ENCODE measurements at places on chromosomes 2 and 18.

DNA sequence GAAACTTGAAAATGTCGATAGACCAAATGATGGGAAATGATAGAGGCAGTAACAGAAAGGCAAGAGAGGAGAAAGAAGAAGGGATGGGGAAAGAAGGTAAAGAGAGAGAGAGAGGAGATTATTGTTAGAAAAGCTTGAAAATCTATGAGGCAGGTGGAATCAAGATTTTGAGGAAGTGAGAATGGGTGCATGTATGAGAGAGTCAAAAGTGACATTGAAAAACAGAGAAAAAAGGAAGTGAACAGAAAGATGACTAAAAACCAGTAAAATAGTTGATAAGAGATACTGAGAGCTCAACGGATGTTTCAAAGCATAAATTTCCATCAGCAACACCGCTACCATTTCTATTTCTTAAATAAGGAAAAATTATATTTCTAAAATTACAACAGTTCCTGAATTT lies 327.4 kb upstream of the CWC22 start:
- peak; percentile 81 for DNase-seq

- no peak for DNase-seq
Observed at GRCh38 chr2:143355870-143356269, 226.7 kb downstream of the ARHGAP15 start.

GRCh38 chr2:138723196-138723987 lies 56.8 kb downstream of the NXPH2 start:
- DNase-seq: no peak

- DNase-seq: no peak
Observed at GRCh38 chr2:63874204-63875130, 32.8 kb downstream of the UGP2 start.

DNA sequence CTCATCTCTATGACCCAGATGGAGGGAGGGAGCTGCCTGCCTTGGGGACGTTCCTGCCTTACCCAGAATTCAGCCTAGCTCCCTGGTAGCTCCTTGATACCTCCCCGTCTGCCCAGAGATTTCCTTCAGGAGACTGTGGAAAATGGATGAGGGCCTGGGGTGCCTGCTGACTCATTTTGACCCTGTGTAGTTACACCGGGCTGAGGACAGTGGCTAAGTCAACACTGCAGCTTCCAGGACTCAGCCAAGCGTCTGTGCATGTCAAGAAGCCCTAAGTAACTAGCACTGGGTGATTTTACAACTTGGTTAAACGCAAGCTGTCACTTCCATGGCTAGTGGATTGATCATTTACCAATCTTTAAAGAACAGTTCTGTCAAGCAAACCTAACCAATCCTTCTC lies 23.3 kb upstream of the EPAS1 start:
- no peak for DNase-seq

DNA sequence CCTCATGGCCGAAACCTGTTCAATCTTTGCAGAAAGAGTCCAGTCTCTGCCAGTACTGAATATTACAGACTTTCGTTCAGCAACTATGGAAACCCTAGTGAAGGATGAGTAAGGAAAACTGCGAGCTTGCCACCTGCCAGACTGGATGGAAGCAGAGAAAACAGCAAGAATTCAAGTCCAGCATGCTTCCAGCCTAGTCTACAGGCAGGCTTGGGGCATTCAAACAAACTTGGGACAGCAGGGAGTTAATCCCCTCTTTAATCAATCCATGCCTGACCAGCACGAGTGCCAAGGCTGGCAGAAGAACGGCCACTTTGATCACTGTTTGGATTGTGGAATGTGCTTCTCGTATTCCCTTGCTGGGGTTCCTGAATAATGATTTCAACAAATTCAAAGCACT lies 145.2 kb downstream of the EPHA4 start:
- DNase-seq: no peak

DNA sequence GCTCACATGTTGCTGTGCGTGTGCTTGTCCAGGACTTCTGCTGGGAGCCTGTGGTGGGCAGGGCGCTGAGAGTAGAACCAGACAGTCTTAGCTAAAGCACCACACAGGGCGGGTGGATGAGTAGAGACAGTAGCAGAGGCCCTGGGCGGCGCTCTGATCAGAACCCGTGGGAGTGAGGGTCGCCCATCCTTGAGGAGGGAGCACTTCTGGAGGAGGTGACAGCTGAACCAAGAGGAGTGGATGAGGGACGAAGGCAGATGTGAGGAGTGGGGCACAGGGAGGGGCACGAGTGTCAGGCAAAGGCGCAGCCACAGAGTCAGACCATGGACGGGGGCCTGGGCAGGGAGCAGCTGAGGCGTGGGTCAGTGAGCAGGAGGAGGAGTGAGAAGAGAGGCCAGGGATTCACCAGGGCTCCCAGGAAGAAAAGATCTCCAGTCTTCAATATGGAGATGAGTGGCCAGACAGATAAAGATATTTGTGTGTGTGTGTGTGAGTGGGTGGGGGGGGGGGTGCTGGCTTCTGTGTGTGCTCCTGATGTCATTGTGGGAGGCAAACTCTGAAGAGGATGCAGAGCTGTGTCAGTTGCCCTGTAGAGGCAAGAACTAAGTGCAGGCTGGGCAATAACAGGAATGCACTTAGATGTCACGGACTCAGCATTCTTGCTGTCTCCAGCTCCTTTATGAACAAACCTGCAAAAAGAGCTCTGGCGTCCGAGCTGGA lies 79.6 kb downstream of the TPO start:
- no peak for DNase-seq

DNA sequence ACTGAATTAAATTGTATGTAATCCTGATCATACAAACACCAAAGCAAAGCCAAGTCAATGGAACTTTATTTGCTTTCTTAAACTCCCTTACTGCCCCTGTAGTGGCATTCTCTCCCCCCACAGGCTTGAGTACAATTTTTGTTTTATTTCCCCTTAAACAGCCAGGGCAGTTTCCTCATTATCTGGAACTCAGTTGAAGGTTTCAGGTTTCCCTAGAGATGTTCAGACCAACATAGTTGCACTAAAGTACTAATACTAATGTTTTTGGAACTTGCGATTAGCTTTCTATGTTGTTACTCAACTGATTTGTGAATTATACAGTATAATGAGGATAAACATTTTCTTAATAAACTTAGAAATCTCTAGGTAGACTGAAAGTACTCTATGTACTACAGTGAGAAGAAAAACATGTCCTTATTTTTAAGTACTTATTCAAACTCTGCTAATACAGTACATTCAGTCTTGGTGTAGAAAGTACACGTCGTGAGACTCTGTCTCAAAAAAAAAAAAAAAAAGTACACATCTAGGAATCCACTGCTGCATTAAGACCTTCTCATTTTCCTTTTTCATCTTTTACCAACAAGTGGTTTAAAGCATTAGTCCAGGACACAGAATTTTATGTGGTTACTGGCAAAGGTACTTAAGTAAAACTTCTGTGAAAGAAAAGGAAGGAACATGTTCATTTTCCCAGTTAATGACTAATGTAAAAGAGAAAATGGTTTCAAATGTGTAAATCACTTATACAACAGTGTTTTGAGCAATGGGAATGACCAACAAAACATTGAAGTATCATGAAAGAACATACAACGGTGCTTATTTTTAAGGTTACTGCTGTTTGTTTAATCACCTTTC lies 209.5 kb upstream of the SMAD7 start:
- DNase-seq: no peak

- DNase-seq: no peak
Observed at GRCh38 chr18:59876310-59876626, 23.5 kb upstream of the PMAIP1 start.

DNA sequence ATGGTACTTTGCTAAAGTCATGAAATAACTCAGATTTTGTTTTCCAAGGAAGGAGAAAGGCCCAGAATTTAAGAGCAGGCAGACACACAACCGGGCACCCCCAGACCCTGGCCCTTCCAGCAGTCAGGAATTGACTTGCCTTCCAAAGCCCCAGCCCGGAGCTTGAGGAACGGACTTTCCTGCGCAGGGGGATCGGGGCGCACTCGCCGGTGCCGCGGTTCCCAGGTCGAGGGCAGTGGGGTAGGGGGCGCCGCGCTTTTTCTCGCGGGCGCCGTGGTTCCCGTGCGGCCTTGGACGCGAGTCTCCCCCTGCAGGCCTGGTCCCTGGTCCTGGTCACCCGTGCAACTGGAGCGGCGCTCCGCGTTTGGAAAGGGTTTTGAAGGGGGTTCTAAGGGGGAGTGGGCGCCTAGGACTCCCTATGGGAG lies 1.2 kb downstream of the ZNF236 start:
- DNase-seq: peak; percentile 53

GRCh38 chr18:32771169-32771751 lies 1.6 kb downstream of the KLHL14 start:
- DNase-seq: peak; percentile 48

DNA sequence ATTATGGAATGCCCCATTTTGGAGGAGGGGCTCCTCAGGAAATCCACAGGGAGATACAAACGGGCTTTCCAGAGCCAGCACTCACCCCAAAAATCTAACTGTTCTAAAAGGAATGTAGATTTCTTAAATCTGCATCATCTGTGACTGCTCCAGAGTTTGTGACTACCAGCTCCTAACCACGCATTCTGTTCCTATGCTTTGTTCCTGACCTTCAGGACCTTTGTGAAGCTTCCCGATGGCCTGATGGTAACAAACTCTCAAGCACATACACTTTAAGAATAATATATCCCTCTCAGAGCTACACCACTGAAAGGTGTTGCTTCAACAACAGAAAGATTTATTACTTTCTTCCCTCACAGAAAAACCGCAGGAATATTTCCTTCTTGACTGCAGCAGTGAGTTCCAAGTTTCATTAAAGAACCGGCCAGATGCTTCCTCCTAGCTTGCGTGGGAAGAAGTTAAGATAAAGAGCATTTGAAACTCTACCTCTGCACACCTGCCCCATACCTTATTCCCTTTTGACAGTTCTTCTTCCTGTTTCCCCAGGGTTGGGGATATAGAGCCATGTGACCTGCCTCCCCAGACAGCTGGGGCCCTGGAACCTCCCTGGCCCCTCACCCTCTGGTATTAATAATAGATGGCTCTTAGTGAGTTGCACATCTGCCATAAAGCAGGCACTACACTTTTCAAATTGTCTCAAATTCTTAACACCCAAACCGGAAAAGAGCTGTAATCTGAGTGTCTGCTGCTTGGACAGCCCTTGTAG lies 40.2 kb upstream of the EML4 start:
- DNase-seq: peak; percentile 58

DNA sequence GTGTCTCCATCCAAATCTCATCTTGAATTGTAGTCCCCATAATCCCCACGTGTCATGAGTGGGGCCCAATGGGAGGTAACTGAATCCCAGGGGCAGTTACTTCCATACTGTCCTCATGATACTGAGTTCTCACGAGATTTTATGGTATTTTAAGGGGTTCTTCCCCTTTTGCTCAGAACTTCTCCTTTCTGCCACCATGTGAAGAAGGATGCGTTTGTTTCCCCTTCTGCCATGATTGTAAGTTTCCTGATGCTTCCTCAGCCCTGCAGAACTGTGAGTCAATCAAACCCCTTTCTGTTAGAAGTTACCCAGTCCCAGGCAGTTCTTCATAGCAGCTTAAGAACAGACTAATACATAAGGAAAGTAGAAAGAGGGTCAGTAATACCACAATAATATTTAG lies 480.4 kb downstream of the KCNJ3 start:
- peak; percentile 7 for DNase-seq

DNA sequence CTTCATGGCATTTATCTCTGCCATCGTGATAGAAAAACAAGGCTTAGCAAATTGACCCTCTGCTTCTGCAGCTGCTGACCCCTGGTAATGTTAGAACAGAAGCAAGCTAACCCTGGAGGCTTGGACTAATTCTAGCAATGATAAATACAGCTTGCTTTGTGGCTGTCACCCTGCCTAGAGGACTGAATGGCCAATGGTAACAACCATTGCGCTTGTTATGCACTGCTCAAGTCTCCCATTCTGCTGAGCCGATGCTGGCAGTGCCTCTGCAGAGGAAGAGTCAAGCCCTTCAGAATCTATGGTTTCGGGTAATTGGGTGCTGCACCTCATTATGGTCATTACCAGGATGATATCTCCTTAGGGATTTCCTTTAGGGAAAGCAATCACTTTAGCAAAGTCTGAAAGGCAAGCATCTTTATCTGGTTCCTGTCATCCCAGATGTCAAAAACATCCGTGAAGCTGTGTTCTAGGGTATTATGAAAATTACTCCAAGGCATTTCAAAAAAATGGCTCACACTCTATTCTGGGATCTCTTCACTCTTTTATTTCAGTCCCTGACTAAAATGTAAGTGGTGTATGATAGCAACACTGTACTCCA lies 186.8 kb upstream of the DLGAP1 start:
- no peak for DNase-seq

DNA sequence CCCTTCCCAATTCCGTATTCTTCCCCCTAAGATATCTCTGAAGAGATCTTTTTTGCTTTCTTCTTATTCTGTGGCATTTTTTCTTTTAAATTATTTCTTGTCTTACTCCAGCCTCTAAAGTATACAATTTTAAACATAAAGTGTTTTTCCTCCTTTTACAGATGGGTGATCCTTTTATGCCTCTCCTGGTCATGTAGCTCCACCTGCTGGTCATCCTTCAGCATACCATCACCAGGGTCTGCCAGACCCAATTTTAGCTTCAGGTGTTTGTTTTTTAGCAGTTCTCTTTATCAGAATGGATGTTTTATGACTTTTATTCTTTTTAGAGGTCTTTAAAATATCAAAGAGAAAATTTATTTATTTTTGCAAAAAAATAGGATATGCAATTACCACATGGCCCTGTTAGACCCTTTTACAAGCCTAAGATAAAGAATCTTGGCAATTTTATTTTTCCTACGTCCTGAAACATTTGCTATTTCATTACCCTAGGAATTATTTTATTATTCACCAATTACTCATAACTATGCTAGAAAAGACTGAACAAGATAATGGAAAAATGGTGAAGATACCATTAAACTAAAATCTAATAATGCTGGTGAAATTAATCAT lies 55.5 kb downstream of the PIGN start:
- DNase-seq: peak; percentile 50

DNA sequence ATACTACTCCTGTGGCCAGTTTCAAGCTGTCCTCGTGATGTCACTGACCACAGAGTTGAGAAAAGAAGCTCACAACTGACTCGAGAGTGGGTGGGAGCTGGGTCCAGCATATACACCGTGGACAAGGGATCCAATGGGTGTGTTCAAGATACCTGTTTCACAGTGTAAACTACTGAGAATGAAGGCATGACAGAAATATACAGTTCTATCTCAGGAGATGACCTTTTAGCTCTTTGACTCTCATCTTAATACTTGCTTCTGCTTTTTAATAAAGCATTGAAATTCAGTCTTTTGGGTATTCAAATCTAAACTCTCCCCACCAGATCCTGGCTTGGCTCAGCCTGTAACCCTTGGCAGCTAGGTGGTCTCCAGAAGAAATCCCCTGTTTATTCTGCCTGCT lies 130.1 kb downstream of the MAP2 start:
- DNase-seq: no peak

GRCh38 chr18:48813321-48813720 lies 137.4 kb downstream of the SMAD7 start:
- DNase-seq: no peak

DNA sequence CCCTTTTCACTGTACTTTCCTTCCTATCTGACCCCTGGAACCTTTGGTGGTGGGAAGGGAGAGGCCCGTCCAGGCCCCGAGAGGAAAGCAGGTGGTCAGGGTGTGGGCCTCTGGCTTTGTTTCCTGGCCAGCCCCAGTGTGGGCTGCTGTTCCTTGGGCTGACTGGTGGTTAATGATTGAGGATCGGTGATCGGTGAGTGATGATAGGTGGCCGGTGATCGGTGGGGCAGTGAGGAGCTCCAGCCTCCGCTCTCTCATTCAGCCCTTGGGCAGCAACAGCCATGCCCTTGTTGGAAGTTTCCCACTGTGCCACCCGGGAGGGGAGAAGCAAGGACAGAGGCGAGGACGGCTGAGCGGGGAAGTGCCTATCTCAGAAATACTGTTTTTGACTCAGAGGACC lies 7.3 kb downstream of the ACKR3 start:
- no peak for DNase-seq

- DNase-seq: no peak
Observed at GRCh38 chr18:43665105-43665788, 388.0 kb upstream of the SYT4 start.

GRCh38 chr2:153811516-153811915 lies 60.2 kb upstream of the GALNT13 start:
- DNase-seq: no peak

Measured in OCI-LY7 (cell line).